ENCODE measurements at places on chromosomes 6 and 20. TPM values are rescaled to one million over a fixed set of nuclear protein-coding genes. Genes with fewer than 3 reads are reported as not detected.

Gene SUMO4
- total RNA-seq, result 5.1 TPM

Gene TDP2
- 76.6 TPM for total RNA-seq

Gene POFUT1
- total RNA-seq, result 15.4 TPM

Gene MROH8
- 0.71 TPM for total RNA-seq

Gene ERGIC3
- 149 TPM for total RNA-seq

- H3K4me1 ChIP-seq, result no peaks in the 10 kb centered on the region
- H3K27ac ChIP-seq, result no peak overlapping the region
- H3K4me3 ChIP-seq, result no peak overlapping the region
- no peaks in the 10 kb centered on the region for H3K27me3 ChIP-seq
Measured at GRCh38 chr6:143159001-143159400, 98.3 kb downstream of the AIG1 start.

- H3K36me3 ChIP-seq, result no peaks in the 10 kb centered on the region
- peaks cover 22% of the 10 kb centered on the region for H3K27me3 ChIP-seq
- no peak for DNase-seq
- H3K4me3 ChIP-seq, result no peak overlapping the region
- no peak overlapping the region for H3K27ac ChIP-seq
Measured at GRCh38 chr20:46898423-46898822, 3.8 kb downstream of the EYA2 start.

DNA sequence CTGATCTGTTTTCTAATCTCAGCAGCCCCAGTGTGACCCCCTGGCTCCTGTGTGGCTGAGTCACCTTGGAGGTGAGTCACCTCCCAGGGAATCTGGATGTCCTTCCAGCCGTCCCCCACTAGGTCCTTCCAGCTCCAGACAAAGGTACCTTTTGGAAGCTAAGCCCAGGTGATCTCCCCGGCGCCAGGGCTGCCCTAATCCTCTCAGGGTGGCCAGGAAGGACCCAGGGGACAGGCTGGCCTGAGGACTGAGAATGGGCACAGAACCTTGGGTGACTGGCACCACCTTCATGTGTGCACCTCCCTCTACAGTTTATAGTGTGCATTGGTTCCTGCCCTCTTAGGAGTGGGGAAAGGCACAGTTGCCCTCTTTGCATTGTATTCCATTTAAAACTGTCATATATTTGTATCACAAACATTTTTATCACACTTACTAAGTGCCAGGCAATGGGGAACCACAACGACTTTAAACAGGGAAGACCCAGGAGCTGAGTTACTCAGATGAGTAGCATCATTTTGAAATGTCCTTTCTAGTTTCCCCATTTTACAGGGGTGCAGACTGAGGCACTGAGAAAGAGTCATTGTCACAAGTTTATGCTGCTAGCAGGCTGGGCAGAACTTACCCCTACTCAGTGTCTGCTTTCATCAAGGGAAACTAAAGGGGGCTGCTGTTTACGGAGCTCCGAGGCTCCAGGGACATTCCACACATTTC, 2.6 kb upstream of the BPIFB4 start:
- H3K36me3 ChIP-seq, result no peaks in the 10 kb centered on the region
- H3K27me3 ChIP-seq, result no peaks in the 10 kb centered on the region
- H3K4me3 ChIP-seq, result no peak overlapping the region
- H3K4me1 ChIP-seq, result peaks cover 12% of the 10 kb centered on the region
- DNase-seq, result no peak
- no peak overlapping the region for H3K27ac ChIP-seq

DNA sequence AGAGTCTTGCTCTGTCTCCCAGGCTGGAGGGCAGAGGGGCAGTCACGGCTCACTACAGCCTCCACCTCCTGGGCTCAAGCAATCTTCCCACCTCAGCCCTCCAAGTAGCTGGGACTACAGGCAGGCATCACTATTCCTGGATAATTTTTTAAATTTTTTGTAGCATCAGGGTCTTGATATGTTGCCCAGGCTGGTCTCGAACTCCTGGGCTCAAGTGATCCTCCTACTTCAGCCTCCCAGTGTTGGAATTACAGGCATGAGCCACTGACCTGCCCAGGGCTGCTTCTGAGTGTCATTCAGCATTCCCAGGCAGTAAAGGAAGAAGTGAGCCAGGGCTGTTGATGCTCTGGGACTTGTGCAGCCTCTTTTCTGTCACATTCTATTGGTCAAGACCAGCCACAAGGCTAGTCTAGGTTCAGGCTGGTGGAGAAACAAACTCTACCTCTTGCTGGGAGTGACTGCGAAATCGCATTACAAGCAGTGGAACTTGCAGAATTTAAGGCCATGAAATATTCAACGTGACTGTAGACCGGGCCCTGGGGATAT, 2.1 kb upstream of the ARFGEF2 start:
- DNase-seq, result no peak
- H3K27me3 ChIP-seq, result no peaks in the 10 kb centered on the region
- H3K36me3 ChIP-seq, result no peaks in the 10 kb centered on the region
- H3K27ac ChIP-seq, result no peak overlapping the region
- H3K4me3 ChIP-seq, result peak overlapping the region; percentile 19

GRCh38 chr6:141133836-141134235, 998.9 kb upstream of the GJE1 start:
- no peaks in the 10 kb centered on the region for H3K4me1 ChIP-seq
- no peaks in the 10 kb centered on the region for H3K27me3 ChIP-seq
- no peaks in the 10 kb centered on the region for H3K36me3 ChIP-seq
- DNase-seq, result no peak

- no peak within 1 kb of the TSS for H3K4me3 ChIP-seq
- peaks cover 13% of the 10 kb centered on the region for H3K27me3 ChIP-seq
- no peaks in the 10 kb centered on the region for H3K36me3 ChIP-seq
- no peaks in the 10 kb centered on the region for H3K4me1 ChIP-seq
- no peak within 1 kb of the TSS for H3K27ac ChIP-seq
- DNase-seq, result no peak
Measured at GRCh38 chr6:132713352-132714134, at the start of gene VNN1. TSS of gene VNN1 (minus strand) at chr6:132714055. CDS start at chr6:132714035, 20 bp downstream.

DNA sequence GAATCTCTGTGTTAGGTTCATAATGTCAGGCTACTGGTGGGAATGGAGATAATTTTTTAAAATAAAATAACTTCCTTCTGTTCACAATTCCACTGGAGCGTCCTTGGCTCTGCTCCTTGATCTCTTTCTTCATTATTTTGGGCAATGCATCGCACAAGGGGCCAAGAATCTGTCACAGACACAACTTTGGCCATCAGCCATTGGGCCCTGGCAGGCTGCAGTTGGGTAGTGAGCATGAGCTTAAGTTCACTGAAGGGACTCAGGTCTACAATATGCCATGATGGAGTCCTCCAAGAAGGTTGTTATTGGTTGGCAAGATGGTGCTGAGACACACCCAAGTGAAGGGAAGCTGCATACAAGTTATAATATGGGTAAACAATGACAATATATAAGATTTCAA, 40.0 kb downstream of the CYP39A1 start:
- no peak overlapping the region for H3K27ac ChIP-seq
- H3K36me3 ChIP-seq, result no peaks in the 10 kb centered on the region
- no peak overlapping the region for H3K4me3 ChIP-seq
- H3K27me3 ChIP-seq, result peaks cover 26% of the 10 kb centered on the region
- no peaks in the 10 kb centered on the region for H3K4me1 ChIP-seq
- no peak for DNase-seq

- H3K36me3 ChIP-seq, result peaks cover 23% of the 10 kb centered on the region
- H3K27ac ChIP-seq, result no peak overlapping the region
- DNase-seq, result no peak
- no peaks in the 10 kb centered on the region for H3K4me1 ChIP-seq
Measured at GRCh38 chr6:4979426-4979825, 24.4 kb downstream of the RPP40 start.

GRCh38 chr6:162706232-162706631, 21.3 kb downstream of the PRKN start:
- H3K27ac ChIP-seq, result no peak overlapping the region
- H3K4me3 ChIP-seq, result no peak overlapping the region
- peaks cover 5% of the 10 kb centered on the region for H3K36me3 ChIP-seq
- DNase-seq, result no peak
- H3K4me1 ChIP-seq, result no peaks in the 10 kb centered on the region

DNA sequence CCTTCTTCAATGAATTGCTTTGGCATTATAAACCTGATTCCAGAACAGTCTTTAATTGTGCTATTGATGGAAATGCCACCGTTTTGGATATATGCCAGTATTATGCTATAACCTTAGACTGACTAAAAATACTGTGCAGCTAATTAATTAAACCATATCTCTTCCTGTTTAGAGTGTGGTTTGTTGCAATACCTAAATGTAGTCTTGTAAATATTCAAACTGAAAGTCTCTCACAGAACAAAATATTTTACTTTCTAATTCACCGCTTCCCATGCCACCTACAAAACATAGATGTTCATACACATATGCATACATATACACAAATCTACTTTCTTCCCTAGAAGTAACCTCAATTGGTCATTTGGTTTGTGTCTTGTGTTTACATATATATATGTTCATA, 126.6 kb downstream of the SIM1 start:
- DNase-seq, result no peak
- no peaks in the 10 kb centered on the region for H3K27me3 ChIP-seq

DNA sequence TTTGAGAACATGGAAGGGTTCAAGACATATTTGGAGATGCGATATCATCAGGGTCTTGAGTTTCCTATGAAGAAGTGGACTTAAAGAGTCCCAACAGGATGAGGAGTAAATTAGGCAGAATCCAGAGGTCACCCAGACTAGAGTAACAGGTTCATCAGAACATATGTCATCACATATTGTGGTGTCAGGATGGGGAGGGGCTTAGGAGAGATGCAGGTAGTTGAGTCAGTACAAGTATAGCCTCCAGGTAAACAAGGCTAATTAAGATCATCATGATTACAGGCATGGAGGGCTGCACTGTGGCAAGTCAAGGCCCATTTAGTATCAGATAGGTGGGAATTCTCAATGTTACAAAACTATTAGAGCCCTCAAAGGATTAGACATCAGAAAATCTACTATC, 90.1 kb upstream of the PAK5 start:
- no peaks in the 10 kb centered on the region for H3K27me3 ChIP-seq
- no peak for DNase-seq
- H3K36me3 ChIP-seq, result no peaks in the 10 kb centered on the region
- H3K4me1 ChIP-seq, result no peaks in the 10 kb centered on the region
- H3K4me3 ChIP-seq, result no peak overlapping the region
- H3K27ac ChIP-seq, result no peak overlapping the region

GRCh38 chr20:51687108-51687507, 81.1 kb downstream of the ATP9A start:
- H3K36me3 ChIP-seq, result no peaks in the 10 kb centered on the region
- no peak overlapping the region for H3K4me3 ChIP-seq
- H3K4me1 ChIP-seq, result no peaks in the 10 kb centered on the region
- DNase-seq, result no peak
- H3K27me3 ChIP-seq, result peaks cover 4% of the 10 kb centered on the region
- no peak overlapping the region for H3K27ac ChIP-seq

- DNase-seq, result no peak
- H3K27me3 ChIP-seq, result no peaks in the 10 kb centered on the region
- peaks cover 50% of the 10 kb centered on the region for H3K4me1 ChIP-seq
- peak overlapping the region; percentile 64 for H3K4me3 ChIP-seq
Measured at GRCh38 chr20:50523552-50524167, 13.5 kb downstream of the PTPN1 start.

- H3K27ac ChIP-seq, result no peak overlapping the region
- H3K36me3 ChIP-seq, result no peaks in the 10 kb centered on the region
- no peaks in the 10 kb centered on the region for H3K27me3 ChIP-seq
- DNase-seq, result no peak
- no peak overlapping the region for H3K4me3 ChIP-seq
Measured at GRCh38 chr6:103139377-103139776, 1720.3 kb downstream of the HACE1 start.

DNA sequence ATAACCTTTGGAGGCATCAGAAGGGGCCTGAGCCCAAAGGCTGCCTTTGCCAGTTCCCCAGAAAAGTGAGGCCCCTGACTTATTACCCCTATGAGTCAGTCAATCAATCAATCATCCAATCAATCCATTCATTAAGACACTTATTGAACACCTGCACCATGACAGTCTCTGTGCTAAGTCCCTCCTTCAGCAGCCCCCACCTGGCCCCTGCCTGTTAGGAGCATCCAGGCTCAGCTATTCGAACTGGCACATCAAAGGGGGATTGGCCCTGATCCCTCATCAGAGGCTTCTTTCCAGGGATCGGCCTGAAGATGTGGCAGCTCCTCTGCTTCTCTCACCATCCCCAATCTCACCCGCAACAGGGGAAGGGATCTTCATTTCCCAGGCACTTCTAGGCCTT, 27.7 kb upstream of the VEGFA start:
- no peak overlapping the region for H3K4me3 ChIP-seq
- no peak for DNase-seq
- peaks cover 7% of the 10 kb centered on the region for H3K4me1 ChIP-seq
- H3K27me3 ChIP-seq, result peaks cover 3% of the 10 kb centered on the region

DNA sequence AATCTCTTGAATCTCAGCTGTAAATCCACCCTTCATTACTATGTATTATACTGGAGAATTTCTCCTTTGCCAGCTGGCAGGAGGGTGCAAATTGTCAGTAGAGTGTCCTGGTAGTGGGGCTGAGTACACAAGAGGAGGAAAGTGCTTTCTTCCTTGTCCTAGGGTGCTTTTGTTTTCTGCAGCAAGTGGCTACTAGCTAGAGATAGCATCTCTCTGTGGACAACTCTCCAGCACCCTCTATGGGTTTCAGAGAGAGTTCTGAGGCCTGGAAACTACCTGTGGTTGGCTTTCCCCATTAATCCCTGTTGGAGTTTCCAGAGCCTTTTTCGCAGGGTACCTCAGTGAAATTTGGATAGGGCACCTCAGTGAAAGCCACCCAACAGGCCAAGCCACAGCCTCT, 422.5 kb upstream of the RGS17 start:
- no peaks in the 10 kb centered on the region for H3K36me3 ChIP-seq
- no peaks in the 10 kb centered on the region for H3K27me3 ChIP-seq
- DNase-seq, result no peak
- H3K27ac ChIP-seq, result no peak overlapping the region
- no peak overlapping the region for H3K4me3 ChIP-seq

- H3K27me3 ChIP-seq, result no peaks in the 10 kb centered on the region
- no peak overlapping the region for H3K27ac ChIP-seq
- no peak for DNase-seq
- H3K4me3 ChIP-seq, result no peak overlapping the region
- H3K4me1 ChIP-seq, result peaks cover 13% of the 10 kb centered on the region
Measured at GRCh38 chr20:61976644-61977418, 88.8 kb downstream of the TAF4 start.

- H3K4me1 ChIP-seq, result peaks cover 29% of the 10 kb centered on the region
- H3K4me3 ChIP-seq, result no peak overlapping the region
- H3K27ac ChIP-seq, result no peak overlapping the region
- peaks cover 8% of the 10 kb centered on the region for H3K36me3 ChIP-seq
- no peaks in the 10 kb centered on the region for H3K27me3 ChIP-seq
- DNase-seq, result no peak
Measured at GRCh38 chr6:52532457-52532856, 44.4 kb downstream of the TRAM2 start.

DNA sequence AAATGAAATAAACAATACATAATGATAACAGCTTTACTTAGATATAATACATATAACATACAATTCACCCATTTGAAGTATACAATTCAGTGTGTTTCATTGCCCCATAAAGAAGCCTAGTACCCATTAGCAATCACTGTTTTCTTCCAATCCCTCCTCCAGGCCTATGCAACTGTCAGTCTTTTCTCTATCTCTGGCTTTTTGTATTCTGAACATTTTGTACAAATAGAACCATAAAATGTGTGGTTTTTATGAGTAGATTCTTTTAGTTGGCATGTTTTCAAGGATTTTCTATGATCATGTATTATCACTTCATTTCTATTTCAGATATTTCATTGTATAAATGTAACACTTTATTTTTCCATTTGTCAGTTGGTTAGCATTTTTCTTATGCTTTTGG, 54.6 kb upstream of the MYO6 start:
- no peak for DNase-seq
- H3K4me3 ChIP-seq, result no peak overlapping the region
- H3K27ac ChIP-seq, result no peak overlapping the region
- peaks cover 23% of the 10 kb centered on the region for H3K36me3 ChIP-seq

GRCh38 chr6:165769401-165769800, 106.4 kb upstream of the PDE10A start:
- H3K27me3 ChIP-seq, result peaks cover 22% of the 10 kb centered on the region
- H3K36me3 ChIP-seq, result no peaks in the 10 kb centered on the region
- no peak overlapping the region for H3K4me3 ChIP-seq
